ENCODE measurements at places on chromosomes 3 and 15.

DNA sequence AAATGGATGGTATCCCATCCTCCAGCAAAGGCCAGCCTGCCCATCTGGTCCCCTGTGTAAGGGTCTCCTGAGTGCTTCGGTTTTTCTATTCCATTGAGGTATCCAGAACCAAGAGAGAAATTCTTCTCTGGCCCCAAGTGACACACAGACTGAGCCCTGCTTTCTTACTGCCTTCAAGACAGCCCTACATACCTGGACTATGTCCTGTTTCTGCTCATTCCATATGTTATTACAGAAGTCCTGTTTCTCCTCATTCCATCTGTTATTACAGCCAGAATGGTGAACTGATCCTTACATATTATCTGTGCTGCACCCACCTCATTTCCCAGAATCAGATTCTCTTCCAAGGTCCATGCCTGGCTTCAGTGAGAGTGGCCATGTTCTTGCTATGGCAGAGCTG lies 115.2 kb downstream of the DCLK3 start:
- no peak for DNase-seq

DNA sequence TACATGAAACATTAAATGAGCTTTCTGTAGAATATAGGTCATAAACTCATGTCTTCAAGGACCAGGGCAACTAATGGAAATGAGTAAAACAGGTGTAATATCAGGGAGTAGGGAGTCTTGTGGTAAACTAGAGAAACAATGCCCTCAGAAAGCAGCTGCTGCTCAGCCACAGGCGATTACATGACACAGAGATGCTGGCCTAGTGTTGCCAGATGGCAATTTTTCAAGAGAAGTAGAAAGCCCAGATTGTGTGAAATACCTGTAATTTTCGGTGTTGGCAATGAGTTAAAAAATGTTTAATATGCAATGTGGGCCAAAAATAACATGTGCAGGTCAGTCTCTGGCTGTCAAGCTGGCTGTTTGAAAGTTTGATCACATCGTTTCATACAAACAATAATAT lies 23.4 kb downstream of the NCEH1 start:
- no peak for DNase-seq

DNA sequence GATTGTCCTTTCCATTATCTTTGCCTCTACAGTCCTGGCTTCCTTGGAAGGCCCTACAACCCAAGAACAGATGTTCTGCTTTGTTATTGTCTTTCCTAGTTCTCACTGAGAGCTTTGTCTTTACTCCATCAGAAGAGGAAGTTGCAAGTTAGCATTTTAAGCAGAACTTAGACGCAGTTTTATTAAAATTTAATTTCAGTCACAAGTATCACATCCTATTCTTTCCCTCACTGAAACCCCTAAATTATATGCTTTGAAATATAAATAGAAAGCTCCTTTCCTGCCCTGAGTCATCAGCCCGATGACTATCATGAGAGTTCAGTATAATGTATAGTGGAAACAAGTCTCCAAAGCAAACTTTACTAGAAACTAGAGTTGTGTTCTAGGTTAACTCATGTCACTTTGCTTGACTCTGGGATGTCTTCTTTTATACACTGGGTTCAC lies 291.2 kb upstream of the RBMS3 start:
- no peak for DNase-seq

GRCh38 chr3:29144807-29145206 lies 136.1 kb upstream of the RBMS3 start:
- no peak for DNase-seq

DNA sequence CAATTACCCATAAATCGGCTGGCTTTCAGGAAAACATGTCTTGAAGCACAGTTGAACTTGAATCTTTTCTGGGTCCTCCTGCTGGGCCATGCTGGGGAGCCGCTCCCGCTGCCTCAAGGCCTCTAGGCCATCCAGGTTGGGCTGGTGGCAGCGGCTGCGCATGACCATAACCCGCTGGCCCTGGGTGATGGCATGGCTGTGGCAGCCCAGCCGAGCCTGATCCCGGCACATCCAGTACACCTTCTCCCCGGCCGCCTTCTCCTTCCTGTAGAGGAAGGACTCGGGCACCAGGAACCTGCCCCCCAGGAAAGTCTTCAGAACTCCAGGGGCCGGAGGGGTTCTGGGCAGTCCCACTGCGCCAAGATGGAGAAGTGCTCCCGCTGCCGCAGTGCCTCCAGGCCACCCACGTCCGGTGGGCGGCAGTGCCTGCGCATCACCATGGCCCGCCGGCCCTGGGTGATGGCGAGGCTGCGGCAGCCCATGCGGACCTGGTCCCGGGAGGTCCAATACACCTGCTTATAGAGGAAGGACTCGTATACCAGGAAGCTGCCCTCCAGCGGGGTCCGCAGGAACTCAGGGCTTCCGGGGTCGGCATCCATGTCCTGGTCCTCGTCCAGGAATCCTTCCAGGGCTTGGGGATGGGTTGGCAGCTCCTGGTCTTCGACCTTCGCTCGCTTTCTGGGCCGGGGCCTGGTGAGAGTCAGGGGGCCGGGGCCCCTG lies 84.3 kb upstream of the FXR1 start:
- DNase-seq: no peak

DNA sequence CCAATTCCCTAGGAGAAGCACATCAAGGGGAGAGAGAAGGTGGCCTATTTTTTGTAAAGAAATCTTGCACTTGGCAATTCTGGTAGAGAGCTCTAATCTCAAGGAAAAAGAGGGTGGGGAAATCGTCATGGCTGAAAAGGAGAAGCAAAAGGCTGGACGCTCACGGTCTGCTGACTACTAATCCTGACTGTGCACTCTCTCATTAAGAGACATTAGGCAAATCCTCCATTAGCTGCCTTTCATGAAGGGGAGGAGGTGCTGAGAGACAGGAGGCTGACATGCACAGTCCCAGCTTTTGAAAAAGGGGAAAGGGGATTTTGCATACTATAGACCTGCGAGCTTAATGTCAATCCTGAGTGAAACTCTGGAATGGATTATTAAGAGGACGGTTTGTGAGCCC lies 170.0 kb downstream of the NR2F2 start:
- DNase-seq: no peak
